Dermis microvascular lymphatic vessel endothelial cell (primary cell): ENCODE measurements at places on chromosomes 3 and 15.
A peak's percentile ranks its signal among the peaks of the same experiment; 100 is the strongest.

- DNase-seq = no peak
These were observed 103.4 kb downstream of the LSAMP start for GRCh38 chr3:116341899-116342298.

- DNase-seq = no peak
These were observed 12.7 kb upstream of the FGD5 start for GRCh38 chr3:14805961-14806537.

- DNase-seq = no peak
These were observed 20.3 kb downstream of the ACAA1 start for GRCh38 chr3:38116471-38117162.

GRCh38 chr3:131402391-131403039, 20.9 kb downstream of the NUDT16 start:
- DNase-seq = peak; percentile 71

DNA sequence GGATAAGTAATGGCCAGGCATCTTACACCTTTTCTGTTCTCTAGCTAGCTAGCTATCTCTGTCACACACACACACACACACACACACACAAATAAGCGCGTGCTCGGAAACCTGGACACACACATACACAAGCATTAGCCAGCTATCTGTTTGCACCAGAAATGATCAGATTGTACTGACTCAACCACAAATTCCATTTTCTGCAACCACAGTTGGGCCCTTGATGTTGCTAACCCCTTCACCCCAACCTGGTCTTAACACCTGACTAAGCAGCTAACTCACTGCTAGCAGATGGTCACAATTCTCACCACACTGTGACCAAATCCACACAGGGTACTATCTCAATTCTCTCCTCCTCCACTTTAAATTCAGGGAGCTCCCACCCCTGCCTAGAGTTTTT, 183.0 kb upstream of the THBS1 start:
- no peak for DNase-seq

DNA sequence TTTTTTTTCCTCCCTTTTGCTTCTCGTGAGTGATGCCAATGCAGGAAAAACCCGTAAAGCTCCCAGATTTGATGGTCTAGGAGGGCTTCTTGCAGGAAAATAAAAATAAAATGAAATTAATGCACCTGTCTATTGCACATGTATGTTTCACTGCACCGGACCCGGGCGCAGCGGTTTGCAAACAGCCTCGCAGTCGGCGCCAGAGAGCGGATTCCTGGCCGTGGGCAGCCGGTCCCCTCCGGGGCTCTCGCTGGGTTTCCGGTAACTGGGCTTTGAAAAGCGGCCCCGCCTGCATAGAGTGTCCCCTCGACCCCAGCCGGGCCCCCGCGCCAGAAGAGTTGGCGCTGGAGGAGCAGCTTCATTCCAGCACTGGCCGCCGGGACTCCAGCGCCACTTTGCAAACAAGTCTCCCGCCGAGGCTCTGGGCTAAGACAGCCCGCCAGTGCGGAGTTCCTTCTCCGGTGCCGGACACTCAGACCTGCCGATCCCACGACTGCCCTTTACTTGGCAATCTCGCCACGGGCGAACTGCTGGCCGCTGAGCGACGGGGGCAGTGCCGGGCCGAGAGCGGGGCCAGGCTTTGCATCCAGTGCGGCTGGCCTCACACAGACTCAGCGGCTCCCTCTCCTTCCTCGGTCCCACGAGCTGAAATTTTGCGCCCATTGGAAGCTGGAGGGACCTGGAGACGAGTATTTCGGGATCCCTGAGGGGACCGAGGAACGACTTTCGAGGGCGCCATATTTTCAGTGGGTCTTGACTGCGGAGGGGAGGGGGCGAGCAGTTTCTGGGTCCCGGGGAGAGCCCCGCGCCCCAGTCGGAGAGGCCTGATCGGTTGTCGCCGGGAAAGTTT, 225.9 kb upstream of the C2CD4B start:
- no peak for DNase-seq

DNA sequence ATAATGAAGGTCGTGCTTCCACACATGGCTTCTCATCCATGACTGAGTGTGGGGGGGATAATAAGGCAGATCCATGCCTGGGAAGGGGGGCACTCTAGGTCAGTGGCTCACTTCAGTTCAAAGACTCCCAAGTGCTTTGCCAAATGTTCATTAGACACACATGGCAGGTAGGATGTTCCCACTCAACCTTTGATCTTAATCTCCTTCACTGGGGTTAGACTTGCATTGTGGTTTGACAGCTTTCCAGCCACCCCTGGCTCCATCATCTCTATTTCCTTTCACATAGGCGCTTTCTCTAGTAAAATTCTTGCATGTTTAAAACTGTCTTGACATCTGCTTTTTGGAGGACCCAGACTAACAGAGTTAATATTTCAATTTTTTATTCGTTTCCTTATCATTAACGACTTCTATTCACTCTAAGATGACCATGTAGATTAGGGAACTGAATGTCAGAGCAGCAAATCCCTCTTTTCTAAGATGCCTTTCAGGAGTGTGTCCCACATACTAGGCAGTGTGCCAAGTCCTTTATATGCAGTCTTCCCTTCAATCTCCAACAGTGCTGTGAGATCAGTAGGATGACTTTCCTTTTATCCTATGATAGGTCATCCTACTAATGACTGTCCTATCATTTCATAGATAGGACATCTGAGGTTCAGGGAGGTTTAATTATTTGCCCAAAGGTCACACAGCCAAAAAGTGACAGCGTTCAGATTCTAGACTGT, 57.9 kb downstream of the BTD start:
- no peak for DNase-seq
